ENCODE measurements at places on chromosomes 1 and 21.

DNA sequence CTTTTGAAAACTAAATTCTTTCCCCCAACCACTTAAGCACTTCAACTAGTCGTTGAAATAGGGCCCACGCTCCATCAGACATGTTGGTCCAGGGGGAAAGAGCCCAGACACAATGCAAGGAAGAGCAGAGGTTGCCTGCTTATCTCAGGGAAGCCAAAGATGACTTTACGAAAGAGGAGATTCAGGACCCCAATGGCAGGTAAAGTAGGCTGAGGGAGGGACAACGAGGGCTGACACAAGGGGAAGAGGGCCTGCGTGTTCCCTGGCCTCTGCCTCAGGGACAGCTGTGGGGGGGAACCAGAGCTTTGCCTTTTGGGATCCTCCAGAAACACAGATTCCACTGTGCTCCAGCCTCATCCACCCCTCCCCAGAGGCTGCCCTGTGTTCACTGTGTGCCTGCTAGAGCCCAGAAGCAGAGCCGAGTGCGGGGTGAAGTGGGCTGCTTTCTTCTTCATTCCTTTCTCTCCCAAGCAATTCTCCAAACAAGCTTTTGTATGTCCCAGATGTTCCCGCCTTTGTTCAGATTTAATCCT, 135.5 kb upstream of the GRIK3 start:
- DNase-seq, result no peak

DNA sequence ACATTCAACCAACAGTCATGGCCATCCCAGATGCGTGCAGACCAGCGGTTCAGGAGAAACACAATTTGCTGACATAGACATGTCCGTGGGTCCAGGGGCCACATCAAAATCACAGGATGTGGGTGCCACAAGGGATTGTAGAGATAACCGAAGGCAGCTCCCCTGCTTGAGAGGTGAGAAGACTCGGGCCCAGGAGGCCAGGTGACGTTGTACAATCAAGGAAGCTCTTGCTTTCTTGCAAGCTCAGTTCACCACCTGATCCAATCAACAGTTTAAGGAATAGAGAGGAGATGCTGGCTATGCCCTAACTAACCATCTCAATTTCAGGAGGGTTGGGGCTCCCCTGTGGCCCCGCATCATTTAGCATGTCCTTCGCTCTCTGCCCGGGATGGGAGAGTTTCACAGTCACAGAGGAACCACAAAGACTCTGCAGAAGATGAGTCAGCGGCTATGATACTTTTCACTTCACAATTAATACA, 19.5 kb downstream of the UBASH3A start:
- DNase-seq, result peak; percentile 76

- no peak for DNase-seq
Measured at GRCh38 chr1:31043631-31044030, 21.9 kb downstream of the PUM1 start.

DNA sequence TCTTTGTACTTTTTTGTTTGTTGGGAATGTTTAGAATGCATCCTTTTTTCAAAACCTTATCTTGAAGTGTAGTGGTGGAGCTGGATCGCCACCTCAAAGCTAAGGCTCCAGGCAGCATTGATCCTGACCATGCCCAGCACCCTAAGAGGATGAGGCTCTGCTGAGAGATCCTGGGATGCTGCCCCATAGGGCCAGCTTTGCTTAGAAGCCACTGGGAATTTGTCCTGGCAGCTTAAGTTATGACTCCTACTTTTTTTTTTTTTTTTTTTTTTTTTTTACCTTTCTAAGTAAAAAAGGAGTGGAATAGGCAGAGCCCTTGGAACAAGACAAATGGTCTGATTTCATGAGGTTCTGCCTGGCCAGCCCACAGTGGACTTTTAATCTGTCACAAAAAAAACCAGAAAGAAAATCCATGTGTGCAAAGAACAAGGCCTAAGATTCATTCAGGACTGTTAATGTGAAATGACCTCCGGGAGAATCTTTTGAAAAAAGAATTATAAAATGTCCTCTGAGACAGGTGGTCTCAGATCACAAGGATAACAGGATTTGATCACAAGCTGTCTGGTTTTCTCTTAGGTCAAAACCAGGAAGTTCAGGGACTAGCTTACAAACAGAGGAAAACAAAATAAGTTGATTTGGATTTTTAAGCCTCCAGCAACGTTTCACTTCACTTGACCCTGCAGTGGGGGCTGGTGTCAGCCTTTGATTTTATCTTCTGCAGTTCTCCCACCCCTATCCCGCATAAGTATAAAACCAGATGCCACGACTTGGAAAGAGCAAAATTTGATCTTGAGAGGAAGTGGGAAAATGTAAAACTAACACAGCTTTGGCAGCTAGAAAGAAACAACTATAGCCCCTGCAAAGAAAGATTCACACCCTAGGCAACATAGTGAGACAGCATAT, 25.9 kb upstream of the RAP1A start:
- DNase-seq, result no peak

DNA sequence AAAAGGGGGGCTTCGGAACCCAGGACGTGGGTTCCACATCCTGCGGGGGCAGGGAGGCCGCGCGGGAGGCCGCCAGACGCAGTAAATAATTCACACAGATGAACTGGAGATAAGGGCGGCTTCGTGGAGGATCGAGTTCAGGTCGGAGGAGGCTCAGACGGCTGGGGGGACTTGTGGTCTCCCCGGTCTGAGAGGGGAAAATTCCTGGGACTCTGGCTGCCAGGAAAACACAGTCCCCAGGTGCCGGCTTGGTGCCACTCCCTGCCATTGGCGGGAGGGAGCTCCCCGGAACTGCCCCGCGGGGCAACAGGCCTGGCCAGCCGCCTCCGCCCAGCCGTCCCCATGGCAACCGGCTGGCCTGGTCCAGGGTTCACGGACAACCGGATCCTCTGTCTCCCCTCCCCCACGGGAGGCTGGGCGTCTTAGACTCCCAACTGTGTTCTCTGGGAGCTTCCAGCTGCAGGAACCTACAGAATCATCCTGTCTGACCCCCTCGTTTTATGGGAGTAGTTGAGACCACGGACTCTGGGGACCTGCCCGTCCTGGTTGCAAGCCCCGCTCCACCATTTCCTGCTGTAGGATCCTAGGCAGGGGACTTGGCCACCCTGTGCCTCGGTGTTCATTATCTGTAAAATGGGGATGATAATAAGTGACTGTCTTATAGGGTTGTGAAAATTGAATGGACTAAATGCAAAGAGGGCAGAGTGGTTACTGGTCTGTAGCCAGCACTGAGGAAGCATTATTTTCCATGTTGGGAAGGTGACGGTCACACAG, 9.6 kb downstream of the CAMK2N1 start:
- DNase-seq, result no peak

GRCh38 chr1:167763525-167764220, 41.9 kb downstream of the MPZL1 start:
- no peak for DNase-seq
